Aorta (tissue), 5 donors: ENCODE measurements at places on chromosomes 7 and 10. TPM values are rescaled to one million over a fixed set of nuclear protein-coding genes. Genes with fewer than 3 reads are reported as not detected.
A peak's percentile ranks its signal among the peaks of the same experiment; 100 is the strongest.

- H3K36me3 ChIP-seq: peaks cover 2% of the 10 kb centered on the region
- no peaks in the 10 kb centered on the region for H3K27me3 ChIP-seq
- H3K4me3 ChIP-seq: no peak overlapping the region
- no peak overlapping the region for H3K27ac ChIP-seq
These were observed 93.5 kb downstream of the WNT2 start for GRCh38 chr7:117229350-117229749.

GRCh38 chr7:144824360-144824759 lies 11.5 kb downstream of the TPK1 start:
- no peak for DNase-seq
- H3K27me3 ChIP-seq: no peaks in the 10 kb centered on the region
- no peak overlapping the region for H3K4me3 ChIP-seq
- no peaks in the 10 kb centered on the region for H3K4me1 ChIP-seq

The NRP1 gene
- total RNA-seq: 111 TPM

The UBTD1 gene
- total RNA-seq: 15.1 TPM

DNA sequence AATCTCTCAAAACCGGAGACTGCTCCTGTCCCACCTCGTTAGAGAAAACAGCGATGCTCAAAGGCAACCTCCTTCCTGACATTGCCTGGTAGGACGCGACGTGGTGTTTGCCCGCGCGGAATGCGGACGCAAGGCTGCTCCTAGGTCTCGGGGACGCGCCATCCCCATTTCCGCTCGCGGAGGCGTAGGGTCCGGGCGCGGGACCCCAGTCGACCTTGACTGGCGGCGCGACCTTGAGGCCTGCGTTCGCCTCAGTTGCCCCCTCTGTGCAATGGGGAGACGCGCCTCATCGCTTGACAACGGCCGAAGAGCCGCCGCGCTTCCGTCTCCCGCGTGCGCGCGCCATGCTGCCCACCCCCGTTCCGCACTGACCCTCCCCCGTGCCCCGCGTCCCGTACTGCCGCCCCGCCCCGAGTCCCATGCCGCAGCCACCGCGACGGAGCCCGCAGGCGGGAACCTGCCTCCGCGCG lies 412 bp upstream of the PPIA start:
- H3K27ac ChIP-seq: no peak overlapping the region
- peak overlapping the region; percentile 45 for H3K4me3 ChIP-seq
- no peaks in the 10 kb centered on the region for H3K27me3 ChIP-seq
- DNase-seq: no peak
- H3K36me3 ChIP-seq: no peaks in the 10 kb centered on the region

DNA sequence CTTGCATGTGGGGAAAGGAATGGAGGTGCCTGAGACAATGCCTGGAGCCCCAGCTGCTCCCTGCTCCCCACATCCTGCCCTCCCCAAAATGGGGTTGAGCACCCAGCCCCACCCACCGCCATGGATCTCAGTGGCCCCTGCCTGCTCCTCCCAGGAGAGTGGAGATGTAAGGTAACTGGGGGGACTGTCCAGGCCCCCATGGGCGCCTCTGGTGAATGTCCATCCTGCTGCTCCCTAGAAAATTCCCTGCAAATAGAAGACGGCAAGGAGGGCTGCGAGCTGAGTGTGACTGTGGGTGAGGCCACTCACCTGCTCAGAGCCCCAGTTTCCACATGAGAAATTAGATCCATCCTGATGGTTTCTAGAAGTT lies 101.6 kb downstream of the RAMP3 start:
- H3K36me3 ChIP-seq: no peaks in the 10 kb centered on the region
- H3K27ac ChIP-seq: no peak overlapping the region
- H3K4me1 ChIP-seq: no peaks in the 10 kb centered on the region
- no peak overlapping the region for H3K4me3 ChIP-seq
- DNase-seq: no peak
